ENCODE measurements at places on chromosomes 5 and 9.

- peak; percentile 62 for DNase-seq
These were observed 517 bp downstream of the KCNN2 start for GRCh38 chr5:114362197-114362976.

- no peak for DNase-seq
These were observed 778 bp upstream of the PPP6C start for GRCh38 chr9:125190361-125190801.

GRCh38 chr9:1938675-1939170 lies 76.4 kb upstream of the SMARCA2 start:
- DNase-seq = no peak

DNA sequence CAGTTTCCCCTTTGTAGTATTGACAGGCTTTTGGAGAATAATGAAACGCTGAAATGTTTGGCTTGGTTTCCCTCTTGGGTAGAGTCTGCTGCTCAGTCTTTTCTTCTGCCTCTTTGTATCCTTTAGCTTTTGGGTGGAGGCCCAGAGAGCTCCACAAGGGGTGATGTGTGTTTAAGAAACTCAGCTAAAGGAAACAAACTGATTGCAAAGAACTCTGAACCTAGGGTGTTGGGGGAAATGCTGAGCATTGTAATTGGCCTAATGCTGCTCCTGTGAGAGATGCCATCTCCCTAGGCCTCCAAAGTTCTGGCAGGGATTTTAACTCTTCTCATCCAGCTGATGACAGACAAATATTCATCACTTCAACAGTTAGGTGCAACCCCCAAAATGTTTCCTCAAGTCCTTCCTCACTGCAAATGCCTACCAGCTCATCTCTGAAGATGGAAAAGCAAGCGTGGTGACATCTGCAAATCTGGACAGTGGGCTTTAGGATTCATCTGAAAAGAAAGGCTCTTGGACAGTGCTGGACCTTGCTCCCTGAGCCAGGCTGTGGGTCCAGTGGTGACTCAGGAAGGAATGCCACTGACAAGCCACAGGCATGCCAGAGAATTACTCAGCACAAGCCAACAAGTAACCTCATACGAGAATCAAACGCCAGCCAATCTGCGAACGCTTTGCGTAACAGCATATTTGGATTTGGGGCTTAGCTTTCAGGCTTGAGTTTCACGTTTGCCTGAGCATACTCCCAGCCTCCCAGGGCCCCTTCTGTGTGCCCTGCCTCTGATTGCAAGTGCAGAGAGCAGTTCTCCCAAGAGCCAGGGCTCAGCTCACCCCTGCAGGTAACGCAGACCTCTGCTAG lies 30.5 kb upstream of the ZSWIM6 start:
- DNase-seq = peak; percentile 25

GRCh38 chr9:112844771-112845542 lies 45.7 kb downstream of the SLC46A2 start:
- peak; percentile 53 for DNase-seq

- DNase-seq = no peak
These were observed 739.8 kb upstream of the PTPRD start for GRCh38 chr9:11352612-11353011.

DNA sequence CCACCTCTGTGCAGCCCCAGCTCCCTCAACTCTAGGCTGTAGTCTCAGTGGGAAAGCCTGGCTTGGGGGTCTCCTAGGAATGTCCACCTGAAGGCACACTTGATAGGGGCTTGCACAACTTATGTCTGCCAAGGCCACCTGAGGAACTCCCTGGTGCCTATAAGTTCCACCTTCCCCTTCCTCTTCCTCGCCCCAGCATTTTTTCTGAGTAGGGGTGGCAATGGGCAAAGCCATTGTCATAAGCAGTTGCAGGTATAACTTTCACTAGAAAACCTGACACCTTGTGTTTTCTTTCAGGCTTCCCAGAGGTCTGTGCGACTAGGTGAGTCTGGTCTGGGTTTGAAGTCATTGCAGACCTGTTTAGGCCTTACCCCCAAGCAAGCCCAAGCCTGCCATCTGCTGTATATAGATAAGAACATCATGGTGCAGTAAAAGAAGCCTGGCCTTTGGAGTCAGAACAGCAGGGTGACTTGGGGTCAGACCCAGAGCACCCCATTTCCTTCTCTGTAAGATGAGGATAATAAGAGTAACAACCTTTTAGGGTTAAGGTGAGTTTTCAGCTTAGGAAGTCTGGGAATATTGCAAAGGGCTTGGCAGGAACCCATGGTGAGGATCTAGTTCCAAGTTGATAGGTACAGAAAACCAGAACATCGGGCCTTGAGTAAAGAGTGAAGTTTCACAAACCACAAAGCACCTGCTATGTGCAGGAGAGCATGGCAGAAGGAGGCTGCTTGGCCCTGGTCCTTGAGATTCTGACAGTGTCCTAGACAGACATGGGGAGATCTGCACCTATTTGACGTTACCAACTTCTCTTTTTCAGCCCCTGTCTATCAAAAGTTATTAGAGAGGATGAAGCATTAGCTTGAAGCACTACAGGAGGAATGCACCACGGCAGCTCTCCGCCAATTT lies 33.8 kb downstream of the TGFBI start:
- no peak for DNase-seq

DNA sequence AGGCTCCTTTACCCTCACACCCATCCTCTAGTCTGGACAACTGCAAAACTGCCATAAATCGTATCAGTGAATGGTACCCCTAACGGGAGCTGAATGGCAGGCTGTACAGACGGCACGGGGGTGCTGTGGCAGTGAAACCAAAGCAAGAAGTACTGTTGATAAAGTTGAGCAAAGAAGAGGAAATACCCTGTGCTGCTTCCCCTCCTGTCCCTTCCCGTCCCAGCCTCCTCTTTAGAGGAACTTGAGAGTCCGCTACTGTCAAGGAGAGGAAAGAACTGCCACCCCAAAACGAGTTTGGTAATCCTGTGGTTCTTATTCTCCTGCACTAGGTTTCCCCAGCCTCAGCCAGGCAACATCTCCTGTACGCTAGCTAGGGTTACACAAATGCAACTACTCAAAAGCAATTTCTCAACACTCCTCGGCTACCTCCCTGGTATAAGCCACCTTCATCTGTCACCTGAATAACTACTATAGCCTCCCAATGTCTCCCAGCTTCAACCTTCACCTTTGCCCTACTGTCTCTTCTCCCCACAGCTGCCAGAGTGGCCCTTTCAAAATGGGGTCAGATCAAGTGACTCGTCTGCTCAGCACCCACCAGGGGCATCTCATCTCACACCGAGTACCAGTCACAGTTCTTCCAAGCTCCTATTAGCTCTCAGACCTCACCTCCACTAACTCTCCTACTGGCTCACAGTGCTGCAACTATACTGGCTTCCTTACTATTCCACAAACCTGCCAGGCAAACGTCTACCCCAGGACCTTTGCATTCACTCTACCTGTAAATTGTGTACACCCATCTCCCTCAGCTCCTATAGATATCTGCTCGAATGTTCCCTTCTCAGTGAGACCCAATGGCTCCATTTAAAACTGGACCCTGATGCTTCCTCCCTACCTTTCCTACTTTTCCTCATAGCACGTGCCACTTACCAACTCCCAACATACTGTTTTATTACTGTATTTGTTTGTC lies 4.1 kb downstream of the GLRX start:
- DNase-seq = no peak

- DNase-seq = no peak
These were observed 255.9 kb downstream of the FAM114A2 start for GRCh38 chr5:153782589-153783361.

DNA sequence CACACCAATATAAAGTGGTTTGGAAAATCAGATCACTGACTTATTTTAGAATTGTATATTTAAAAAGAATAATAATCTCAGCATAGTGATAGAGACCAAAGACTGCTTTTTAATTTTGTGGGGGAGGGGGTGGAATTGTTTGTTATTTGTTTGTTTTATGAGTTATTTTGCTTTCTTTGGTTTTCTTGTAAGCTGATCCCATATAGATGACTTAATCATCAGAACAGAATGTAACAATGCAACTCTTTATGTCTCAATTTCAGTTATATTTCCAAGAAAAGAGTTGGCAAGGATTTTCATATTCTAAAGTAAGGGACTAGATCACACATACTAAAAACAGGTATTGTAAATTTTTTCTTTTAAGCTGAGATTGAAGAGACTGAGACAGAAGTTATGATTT lies 984.9 kb downstream of the TLE4 start:
- DNase-seq = no peak

DNA sequence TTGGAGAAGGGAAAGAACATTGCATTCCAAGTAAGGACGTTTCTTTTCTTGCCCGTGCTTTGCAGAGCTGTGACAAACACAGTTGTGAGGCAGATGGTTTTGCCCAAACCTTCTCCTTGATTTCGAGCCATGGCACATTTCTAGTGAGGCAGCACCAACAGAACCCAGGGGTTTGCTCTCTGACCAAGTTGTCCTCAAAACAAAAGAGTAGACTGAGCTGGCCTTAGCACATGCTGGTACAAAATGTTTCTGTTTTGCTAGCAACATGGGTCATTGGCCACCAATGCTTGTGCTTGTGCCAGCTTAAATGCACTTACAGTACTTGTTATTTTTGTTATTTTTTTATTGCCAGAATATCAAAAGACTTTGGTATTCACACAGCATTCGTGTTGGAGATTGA lies 328.8 kb downstream of the GADD45G start:
- no peak for DNase-seq

DNA sequence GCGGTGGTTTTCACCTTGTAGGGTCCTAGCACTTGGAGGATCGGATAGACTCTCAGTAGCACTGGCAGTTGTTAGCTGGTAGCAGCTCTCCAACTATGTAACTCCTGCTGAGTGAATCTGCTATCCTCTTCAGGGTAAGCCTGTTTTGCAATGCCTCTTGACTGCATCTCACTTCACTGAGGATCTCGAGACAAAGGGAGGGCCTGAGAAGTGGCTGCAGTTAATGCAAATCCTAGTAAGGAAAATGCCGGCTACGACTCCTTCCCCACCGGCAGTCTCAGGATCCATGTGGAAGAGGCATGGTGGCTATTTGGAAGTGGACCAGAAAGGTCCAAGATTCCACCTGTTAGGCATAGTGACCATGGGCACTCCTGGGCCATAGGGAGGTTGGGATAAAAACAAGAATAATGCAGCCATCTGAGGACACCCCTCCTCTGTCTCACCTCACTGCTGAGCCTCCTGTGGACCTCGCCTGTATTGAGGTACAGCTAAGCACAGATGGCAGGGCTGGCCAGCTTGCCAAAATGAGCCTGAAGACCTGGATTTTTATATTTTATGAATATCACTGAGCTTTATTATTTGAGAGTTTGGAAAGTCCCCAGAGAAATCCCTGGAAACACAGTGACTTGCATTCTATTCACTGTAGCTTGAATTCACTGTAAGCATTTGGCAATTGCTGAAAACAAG lies 146.0 kb downstream of the LIFR start:
- DNase-seq = no peak

DNA sequence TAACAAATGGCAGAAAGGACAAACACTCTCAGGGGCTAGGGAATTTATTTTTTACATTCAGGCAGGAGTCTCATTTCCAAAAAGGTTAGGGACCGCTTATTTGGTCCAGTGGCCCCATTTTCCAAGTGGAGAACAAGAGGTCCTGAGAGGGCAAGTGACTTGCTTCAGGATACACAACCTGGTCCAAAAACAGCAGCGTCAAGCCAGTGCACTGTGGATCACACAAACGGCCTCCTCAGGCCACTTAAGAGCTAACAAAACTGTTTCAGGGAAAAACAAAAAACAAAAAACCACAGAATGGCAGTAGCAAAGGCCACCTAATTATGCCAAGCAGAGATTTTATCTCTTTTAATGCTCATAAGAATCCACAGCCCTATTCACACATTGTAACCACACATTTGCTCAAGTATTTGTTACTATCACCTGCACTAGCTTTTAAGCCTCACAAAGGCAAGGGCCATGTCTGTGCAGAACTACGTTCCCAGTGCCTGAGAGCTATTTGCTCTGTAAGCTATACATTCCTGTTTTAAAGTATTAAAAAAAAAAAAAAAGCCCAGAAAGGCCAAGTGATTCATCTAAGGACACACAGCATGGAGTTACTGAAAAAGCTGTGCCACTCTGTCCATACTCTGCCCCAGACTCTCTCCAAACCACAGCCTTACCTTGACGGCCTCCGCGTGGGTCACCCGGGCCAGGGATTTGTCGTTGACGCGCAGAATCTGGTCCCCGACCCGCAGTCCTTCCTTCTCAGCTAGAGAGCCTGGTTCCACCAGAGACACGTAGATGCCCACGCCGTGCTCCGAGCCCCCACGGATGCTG lies 1.5 kb downstream of the WHRN start:
- no peak for DNase-seq

DNA sequence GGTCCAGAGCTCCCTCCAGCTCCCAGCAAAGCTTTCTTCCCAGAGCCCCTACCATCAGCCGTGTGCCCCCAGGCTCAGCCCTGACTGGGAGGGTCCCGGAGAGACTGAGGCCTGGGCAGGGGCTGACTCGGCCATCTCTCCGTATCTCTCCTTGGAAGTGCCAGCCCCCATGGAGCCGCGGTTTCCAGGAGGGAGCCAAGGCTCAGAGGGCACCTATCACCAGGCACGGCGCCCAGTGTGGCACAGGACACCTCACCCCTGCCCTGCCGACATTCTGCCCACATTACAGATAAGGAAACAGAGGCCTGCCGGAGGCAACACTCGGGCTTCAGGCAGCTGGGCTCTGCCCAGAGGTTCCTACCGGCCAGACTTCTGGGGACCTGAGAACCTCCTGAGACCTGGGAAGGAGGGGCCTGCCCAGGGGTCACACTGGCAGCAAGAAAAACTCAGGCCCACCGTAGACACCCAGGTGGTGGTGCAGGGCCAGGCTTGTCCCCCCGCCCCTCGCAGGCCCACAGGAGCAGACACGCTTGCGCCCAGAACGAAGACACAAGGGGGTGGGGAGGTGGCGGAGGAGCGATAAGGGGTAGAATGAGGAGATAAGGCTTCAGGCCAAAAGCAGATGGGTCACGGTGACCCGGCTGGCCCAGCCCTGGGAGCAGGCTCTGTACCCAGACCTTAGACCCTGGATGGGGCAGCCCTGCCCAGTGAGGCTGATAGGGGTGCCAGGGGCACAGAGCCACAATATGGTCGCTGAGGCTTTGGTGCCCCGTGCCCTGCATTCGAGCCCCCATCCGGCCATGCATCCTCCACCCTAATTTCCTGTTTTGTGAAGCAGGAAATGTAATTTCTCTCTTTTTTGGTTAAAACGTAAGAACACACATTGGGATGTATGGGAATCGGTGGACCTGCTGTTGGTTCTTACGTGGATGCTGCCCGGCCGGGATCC lies 11.8 kb downstream of the NR5A1 start:
- no peak for DNase-seq

DNA sequence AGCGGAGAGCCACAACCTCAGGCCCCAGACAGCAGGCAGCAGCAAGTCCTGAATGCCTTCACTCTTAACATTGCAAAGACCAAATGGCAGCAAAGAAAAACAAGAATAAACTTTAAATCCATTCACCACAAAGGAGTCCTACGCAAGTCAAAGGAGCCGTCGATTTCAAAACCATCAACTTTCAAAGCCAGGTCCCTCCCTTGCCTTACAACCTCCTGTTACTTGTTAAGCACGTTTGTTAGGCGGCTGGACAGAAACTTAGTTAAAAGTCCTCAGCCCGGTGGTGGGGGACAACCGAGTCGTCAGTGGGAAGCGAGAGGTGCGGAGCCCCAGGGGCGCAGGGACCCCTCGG lies 938 bp downstream of the LPAR1 start:
- DNase-seq = no peak

- DNase-seq = no peak
These were observed 124.7 kb downstream of the ALDH1A1 start for GRCh38 chr9:72827950-72828731.
